Posterior vena cava (tissue), 2 donors: ENCODE measurements at places on chromosomes 2 and 18. TPM values are rescaled to one million over a fixed set of nuclear protein-coding genes. Genes with fewer than 3 reads are reported as not detected.

- no peak for DNase-seq
Measured at GRCh38 chr2:149371476-149371875, 41.1 kb downstream of the LYPD6 start.

DUSP2 gene
- 3.8 TPM for total RNA-seq

PDE11A gene
- 1.4 TPM for total RNA-seq

DNA sequence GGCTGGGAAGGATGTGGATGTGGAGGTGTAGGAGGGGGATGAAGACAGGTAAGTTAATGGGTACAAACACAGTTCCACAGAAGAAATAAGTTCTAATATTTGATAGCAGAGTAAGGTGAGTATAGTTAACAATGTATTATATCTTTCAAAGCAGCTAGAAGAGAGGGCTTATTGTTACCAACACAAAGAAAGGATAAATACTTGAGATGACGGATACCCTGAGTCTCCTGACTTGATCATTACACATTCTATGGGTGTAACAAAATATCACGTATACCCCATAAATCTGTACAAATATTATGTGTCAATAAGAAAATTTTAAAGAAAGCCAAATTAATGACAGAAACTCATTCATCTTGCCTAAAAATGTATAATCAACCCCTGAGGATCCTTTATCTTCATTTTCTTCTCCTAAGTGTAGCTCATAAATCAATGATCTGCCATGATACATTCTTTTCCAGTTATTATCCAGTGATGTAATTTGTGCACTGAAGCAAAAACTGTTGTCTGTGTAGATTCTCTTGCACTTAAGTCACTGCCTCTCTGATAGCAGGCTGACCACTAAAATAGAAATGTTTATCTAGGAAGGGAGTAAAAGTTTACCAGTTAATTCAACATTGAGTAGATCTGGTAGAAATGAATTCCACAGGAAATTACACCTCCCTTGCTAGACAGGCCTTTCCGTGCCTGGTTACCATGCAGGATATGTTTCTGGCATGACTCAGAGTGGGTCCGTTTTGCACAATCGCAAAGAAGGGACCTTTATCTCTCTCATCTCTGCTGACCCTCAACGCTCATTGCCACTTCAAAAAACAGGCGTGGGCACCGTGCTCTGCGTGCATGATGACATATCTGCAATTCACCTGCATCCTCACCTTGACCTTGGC lies 249.7 kb upstream of the NCKAP5 start:
- no peak for DNase-seq

TMEM214 gene
- total RNA-seq, result 68.0 TPM

CAPN14 gene
- total RNA-seq, result 0.09 TPM

IHH gene
- total RNA-seq, result not detected

GRCh38 chr18:13369353-13369752 lies 150.8 kb downstream of the LDLRAD4 start:
- DNase-seq, result peak; percentile 44

DNA sequence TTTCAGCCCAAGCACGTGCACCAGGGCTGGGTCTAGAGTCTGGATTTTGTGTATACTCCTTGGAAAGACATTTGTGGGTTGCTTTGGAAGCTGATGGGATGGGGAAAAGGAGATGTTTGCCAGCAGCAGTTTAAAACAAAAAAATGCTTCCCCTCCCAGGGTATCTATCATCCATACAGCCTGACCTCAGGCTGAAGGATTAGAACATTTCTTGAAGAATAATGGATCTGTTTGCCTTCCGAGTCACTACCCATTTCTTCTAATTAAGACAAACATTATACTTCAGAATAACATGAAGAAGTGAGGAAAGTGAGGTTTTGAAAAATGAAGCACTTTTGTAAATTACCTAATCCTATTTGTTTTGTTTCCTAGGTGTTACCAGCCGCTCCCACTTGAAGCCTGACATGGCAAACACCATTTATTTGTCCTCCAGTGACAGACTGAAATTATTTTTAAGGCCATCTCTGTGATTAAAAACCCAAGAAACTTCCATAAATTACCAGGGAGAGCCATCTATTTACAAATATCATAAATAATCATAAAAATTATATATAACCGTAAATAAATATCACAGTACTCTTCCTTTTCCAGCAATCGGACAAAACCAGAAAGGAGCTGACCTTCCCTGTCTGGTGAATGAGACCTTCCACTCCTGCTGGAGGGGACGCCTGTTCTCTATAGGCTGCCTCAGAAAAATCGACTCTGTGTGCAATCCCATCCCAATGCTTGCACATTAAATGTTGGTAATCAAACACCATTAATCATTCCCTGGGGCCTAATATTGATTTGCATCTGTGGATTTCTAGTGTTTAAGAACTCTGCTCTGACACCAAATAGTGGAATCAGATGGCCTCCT lies 106.8 kb downstream of the C1D start:
- DNase-seq, result no peak

TSPYL6 gene
- total RNA-seq, result not detected

- no peak for DNase-seq
Measured at GRCh38 chr18:50697509-50697908, 122.3 kb downstream of the MRO start.

SERPINB10 gene
- total RNA-seq, result not detected

DNA sequence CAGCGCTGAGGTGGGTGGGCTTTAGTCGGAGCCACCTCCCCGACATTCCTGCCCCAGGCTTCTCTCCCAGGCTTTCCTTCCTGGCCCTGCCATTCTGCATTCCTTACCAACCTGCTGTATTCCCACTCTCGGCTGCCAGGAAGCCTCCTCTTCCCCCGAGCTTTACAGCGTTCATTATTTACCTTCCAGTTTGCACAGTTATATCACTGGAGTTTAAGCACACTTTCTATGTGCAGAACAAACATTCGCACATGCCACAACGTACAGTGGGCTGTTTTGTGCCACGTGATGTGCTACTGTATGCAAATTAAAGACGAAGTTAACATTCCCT lies 246.3 kb downstream of the SOX11 start:
- no peak for DNase-seq

DNA sequence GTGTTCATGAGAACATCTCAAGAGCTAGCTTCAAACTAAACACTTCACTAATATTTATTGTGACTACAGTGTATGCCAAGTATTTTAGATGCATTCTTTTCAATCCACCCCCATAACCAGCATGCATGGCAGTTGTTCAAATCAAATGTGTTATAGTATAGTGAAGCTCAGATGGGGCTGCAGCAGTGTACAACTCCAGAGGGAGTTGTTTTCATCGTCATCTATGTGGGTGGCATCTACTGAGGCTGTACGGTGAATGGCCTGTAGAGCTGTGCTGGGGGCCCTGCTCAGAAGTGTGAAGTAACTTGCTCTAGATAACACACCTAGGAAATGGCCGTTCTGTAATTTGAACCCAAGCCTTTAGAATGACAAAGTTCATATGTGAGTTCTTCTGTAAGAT lies 71.8 kb upstream of the LRATD1 start:
- DNase-seq, result no peak

- DNase-seq, result no peak
Measured at GRCh38 chr18:56927786-56928185, 219.1 kb upstream of the BOD1L2 start.

DNA sequence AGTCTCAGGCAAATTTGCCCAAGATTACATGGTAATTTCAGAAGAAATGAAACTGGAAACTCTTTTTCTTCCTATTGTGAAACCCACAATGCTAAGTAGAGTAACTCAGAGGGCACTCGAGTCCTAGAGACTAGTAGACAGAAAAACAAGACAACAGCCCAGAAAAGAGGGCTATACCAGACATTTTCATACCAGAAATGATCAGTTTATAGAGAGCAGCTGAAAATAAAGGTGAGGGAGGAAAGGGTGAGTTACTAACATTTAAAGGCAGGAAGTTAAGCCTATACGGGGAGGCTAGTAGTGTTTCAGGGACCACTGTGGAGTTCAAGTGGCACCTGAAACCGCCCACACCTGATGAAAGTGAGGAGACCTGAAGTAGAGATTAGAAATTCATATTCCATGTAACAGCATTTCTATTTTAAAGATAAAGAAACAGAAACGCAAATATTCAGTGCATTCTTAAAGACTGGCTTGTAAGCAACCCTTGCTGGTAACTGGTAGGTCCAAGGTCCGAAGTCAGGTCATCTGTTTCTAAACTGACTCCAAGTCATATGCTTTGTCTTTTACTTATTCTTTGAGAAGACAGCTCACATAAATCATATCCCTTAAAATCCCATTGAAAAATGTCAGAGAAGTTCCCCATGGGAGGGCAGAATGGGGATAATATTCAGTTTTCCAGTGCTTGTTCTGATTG lies 145.1 kb upstream of the ITGB6 start:
- DNase-seq, result no peak

GRCh38 chr2:119662297-119662696 lies 16.7 kb upstream of the TMEM177 start:
- no peak for DNase-seq

TFPI gene
- total RNA-seq, result 117 TPM

GRCh38 chr2:200668478-200668877 lies 82.7 kb downstream of the AOX1 start:
- no peak for DNase-seq

DNA sequence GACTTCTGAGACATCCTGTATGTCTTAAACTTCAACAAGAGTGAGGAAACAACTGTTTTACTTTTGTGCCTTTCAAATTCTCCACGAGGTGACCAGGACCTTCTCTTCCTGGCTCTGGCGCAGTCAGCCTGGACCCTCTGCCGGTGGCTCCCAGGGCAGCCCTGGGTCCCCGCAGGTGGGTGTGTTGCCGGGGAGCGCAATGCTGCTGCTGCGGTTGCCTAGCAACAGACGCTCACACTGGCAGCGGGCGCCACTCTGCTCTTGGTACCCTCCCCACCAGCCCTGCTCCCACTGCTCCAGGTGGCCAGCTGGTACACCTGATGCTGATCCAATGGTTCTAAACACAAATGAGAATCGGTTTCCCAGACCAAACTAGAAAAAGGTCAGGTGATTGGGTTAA lies 58.7 kb downstream of the GNAL start:
- no peak for DNase-seq

GRCh38 chr2:140085674-140086073 lies 1305.5 kb upstream of the NXPH2 start:
- DNase-seq, result no peak

BCL11A gene
- 2.0 TPM for total RNA-seq

DNA sequence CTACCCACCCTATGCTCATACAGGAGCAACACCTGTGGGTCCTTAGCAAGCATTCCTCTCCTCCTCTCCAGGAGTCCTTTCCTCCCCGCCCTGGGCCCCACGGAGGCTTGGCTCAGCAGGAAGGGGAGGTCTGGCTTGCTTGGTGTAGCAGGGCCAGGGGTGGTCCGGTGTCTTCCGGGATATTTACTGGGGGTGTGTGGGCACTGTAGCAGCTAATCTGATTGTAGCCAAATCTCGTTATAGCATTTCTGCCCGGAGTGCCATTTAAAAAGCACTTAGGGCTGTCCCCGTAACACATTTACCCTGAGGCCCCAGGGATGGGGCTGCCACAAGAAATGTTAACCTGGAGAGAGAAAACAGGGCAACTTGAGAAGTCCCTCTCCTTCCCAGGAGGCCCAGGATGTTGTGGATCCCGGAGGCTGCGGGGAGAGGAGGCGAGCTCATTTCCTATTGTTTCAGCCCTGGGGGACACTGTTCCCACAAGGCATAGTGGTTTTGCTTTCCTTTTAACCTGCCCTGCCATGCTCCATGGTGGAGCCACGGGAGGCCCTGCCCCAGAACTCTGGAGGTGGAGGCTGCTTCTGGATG lies 134.5 kb downstream of the CLIP4 start:
- peak; percentile 73 for DNase-seq

- no peak for DNase-seq
Measured at GRCh38 chr2:11368059-11368572, 23.7 kb upstream of the ROCK2 start.

NYAP2 gene
- total RNA-seq, result not detected

PRKAG3 gene
- 0.23 TPM for total RNA-seq
